ENCODE measurements at places on chromosomes 3 and 15. TPM values are rescaled to one million over a fixed set of nuclear protein-coding genes. Genes with fewer than 3 reads are reported as not detected.

DNA sequence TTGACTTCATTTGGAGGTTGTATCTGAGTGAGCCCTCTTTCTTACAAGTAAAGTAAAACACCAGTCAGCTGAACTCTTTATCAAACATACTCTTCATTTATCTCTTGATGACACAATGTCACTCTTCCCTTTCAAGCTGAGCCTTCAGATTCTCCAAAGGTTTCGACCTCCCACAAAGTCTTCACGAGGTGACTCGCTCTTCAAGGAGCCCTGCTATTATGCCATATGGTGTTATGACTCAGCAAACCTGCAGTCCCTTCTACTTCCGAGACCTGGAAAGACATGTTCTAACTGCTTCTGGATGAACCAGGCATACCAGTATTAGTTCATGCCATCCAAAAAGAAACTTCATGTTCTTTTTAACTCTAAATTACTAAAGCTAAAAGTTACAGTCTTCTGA, 23.1 kb downstream of the AADAC start:
- H3K4me3 ChIP-seq = no peak overlapping the region
- no peak overlapping the region for H3K27ac ChIP-seq
- no peaks in the 10 kb centered on the region for H3K27me3 ChIP-seq

GRCh38 chr3:99199021-99199420, 297.5 kb upstream of the DCBLD2 start:
- H3K4me3 ChIP-seq = no peak overlapping the region
- no peaks in the 10 kb centered on the region for H3K27me3 ChIP-seq
- DNase-seq = no peak
- no peak overlapping the region for H3K27ac ChIP-seq
- H3K4me1 ChIP-seq = no peaks in the 10 kb centered on the region

DNA sequence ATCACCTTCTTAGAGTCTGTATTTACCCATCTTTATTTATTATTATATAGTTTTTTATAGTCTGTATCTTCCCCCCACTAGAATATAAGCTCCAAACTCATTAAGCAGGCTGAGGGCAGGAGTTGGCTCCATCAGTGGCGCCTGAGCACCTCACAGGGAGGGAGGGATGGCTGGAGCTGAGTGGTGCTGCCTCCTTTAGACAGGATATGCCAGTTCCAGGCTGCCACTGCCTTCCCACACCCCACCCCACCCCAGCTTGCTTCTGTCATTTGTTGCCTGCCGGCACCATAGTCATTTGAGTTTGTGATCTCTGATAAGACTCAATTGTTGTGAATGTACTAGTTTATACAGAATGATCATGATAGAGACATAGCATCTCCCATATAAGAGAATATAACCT, 85.5 kb downstream of the KLHL25 start:
- H3K36me3 ChIP-seq = peaks cover 22% of the 10 kb centered on the region
- DNase-seq = no peak
- H3K27ac ChIP-seq = no peak overlapping the region
- no peak overlapping the region for H3K4me3 ChIP-seq
- H3K27me3 ChIP-seq = no peaks in the 10 kb centered on the region

DNA sequence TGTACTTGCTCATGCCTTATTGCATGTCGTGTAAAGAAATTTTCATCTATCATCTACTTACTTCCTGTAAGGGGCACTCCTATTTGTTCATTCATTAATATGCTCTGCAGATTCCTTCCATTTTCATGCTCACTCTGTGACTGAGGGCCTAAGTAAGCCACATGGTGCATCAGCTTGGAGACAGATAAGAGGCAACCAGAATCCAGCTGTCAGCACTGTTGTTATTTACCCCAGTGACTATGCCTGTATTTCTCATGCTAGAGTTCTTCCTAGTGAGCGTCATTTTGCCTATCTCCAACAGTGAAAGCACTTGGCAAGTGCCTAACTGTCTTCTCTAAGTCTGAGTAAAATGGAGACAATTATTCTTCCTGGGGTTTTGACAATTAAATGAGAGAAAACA, 124.8 kb upstream of the ABI3BP start:
- H3K27me3 ChIP-seq = no peaks in the 10 kb centered on the region
- H3K4me3 ChIP-seq = no peak overlapping the region
- H3K36me3 ChIP-seq = no peaks in the 10 kb centered on the region
- no peak overlapping the region for H3K27ac ChIP-seq

DNA sequence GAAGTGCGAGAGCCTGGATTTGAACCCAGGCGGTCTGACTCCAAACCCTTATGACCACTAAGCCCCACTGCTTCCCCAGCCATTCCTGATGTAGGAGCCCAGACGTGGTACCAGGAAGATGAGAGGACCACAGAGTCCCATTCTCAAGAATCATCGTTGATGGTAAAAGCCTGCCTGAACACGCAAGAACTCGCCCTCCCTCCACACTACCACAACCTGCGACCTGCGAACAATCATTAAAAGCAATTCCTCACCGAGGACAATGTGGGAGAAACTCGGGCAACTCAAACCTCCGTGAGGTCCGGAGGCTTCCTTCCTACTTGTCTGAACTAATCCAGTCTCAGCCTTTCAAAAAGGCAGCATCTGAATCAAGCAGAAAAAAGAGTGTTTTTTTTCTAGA, 10.3 kb downstream of the MAGI1 start:
- H3K4me1 ChIP-seq = peaks cover 9% of the 10 kb centered on the region
- no peak overlapping the region for H3K27ac ChIP-seq
- no peak for DNase-seq

GRCh38 chr15:42274702-42274989, 1.4 kb upstream of the TMEM87A start:
- peak overlapping the region; percentile 100 for H3K27ac ChIP-seq
- H3K36me3 ChIP-seq = peaks cover 15% of the 10 kb centered on the region
- H3K4me1 ChIP-seq = peaks cover 34% of the 10 kb centered on the region
- H3K27me3 ChIP-seq = no peaks in the 10 kb centered on the region
- H3K4me3 ChIP-seq = peak overlapping the region; percentile 65
- no peak for DNase-seq

GRCh38 chr15:81091889-81092558, 42.0 kb upstream of the CFAP161 start:
- no peaks in the 10 kb centered on the region for H3K36me3 ChIP-seq
- H3K4me3 ChIP-seq = no peak overlapping the region
- peaks cover 7% of the 10 kb centered on the region for H3K4me1 ChIP-seq
- peaks cover 3% of the 10 kb centered on the region for H3K27me3 ChIP-seq
- peak; percentile 69 for DNase-seq
- no peak overlapping the region for H3K27ac ChIP-seq

DNA sequence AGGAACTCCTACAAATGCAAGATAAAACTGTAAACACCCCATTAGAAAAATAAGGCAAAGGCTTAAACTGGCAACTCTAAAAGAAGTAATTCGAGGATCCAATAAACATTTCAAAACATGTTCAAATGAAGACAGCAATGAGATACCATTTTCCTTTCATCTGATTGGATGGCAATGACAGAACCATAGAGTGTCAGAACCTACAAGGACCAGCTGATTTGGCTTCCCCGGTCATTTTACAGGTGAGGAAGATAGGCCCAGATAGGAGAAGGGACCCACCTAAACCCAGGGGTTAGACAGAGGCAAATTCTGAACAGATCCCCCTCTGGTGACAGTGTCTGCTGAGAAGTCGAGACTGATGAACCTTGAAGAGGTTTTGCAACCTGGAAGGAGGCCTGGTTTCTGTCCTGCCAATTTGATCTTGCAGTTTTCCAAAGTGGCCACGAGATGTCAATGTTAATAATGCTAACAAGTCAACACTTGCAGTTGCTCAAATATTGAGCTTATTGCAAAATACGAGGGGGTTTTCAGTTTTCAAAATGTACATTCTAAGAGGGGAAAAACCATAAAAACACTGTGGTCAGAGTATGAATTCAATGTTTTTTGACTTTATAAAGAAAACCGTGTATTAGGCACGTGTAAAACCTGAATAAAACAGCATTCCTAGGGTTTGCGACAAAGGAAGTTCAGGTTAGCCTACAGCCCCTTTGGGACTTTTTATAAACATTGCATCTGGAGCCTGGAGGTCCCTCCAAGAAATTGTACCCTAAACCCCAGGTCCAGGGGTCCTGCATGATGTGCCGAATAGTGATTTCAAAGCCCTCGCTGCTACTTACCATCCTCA, 21.5 kb downstream of the CFAP161 start:
- no peak overlapping the region for H3K4me3 ChIP-seq
- no peaks in the 10 kb centered on the region for H3K36me3 ChIP-seq
- H3K4me1 ChIP-seq = peaks cover 21% of the 10 kb centered on the region
- H3K27ac ChIP-seq = no peak overlapping the region
- DNase-seq = peak; percentile 36

GRCh38 chr3:127867986-127868385, 45.7 kb upstream of the MGLL start:
- H3K27ac ChIP-seq = no peak overlapping the region
- H3K4me3 ChIP-seq = no peak overlapping the region
- DNase-seq = no peak
- no peaks in the 10 kb centered on the region for H3K36me3 ChIP-seq
- no peaks in the 10 kb centered on the region for H3K27me3 ChIP-seq

DNA sequence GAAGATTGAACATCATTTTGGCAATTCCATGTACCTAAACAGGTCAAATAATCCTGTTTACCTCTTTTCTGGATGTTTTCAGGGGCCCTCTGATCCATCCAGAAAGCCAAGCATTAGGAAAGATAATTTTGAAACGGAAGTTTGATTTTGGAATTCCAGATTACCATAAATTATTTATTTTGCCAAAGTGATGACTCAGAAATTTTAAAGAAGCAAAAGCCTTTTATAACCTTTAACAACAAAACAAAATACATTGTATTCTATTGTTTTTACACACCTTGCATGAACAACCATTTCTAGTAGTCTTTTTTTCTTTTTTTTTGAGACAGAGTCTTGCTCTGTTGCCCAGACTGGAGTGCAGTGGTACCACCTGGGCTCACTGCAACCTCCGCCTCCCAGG, 32.0 kb upstream of the INO80 start:
- DNase-seq = no peak
- H3K36me3 ChIP-seq = no peaks in the 10 kb centered on the region
- no peak overlapping the region for H3K4me3 ChIP-seq
- no peaks in the 10 kb centered on the region for H3K27me3 ChIP-seq
- peaks cover 5% of the 10 kb centered on the region for H3K4me1 ChIP-seq
- no peak overlapping the region for H3K27ac ChIP-seq

- no peak overlapping the region for H3K4me3 ChIP-seq
- no peaks in the 10 kb centered on the region for H3K36me3 ChIP-seq
- H3K27me3 ChIP-seq = no peaks in the 10 kb centered on the region
- H3K4me1 ChIP-seq = peaks cover 30% of the 10 kb centered on the region
- H3K27ac ChIP-seq = no peak overlapping the region
Measured at GRCh38 chr15:58329211-58329610, 102.6 kb upstream of the LIPC start.

- DNase-seq = no peak
- H3K27me3 ChIP-seq = no peaks in the 10 kb centered on the region
- H3K4me3 ChIP-seq = no peak overlapping the region
Measured at GRCh38 chr3:125003369-125003853, 52.4 kb downstream of the HEG1 start.

GRCh38 chr15:63915209-63915872, 81.6 kb upstream of the HERC1 start:
- H3K27me3 ChIP-seq = no peaks in the 10 kb centered on the region
- peaks cover 13% of the 10 kb centered on the region for H3K4me1 ChIP-seq
- no peaks in the 10 kb centered on the region for H3K36me3 ChIP-seq
- no peak for DNase-seq
- H3K27ac ChIP-seq = no peak overlapping the region

DNA sequence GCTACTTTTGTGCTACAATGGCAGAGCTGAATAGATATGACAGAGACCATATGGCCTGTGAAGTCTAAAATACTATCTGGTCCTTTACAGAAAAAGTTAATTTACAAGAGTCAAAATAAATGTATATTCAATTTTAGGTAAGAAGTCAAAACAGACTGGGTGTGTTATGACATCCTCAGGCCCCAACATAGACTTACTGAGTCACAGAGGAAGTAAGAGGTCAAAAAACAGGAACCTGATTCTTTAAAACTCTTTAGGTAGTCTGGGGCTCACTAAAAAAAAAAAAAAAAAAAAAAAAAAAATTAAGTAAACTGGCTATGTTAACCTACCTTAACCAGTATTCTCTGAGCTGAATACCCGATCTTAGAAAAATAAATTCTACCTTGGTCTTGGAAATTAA, 13.1 kb downstream of the DNAAF4 start:
- H3K36me3 ChIP-seq = peaks cover 9% of the 10 kb centered on the region
- H3K4me1 ChIP-seq = peaks cover 6% of the 10 kb centered on the region
- DNase-seq = no peak
- H3K27ac ChIP-seq = no peak overlapping the region

DNA sequence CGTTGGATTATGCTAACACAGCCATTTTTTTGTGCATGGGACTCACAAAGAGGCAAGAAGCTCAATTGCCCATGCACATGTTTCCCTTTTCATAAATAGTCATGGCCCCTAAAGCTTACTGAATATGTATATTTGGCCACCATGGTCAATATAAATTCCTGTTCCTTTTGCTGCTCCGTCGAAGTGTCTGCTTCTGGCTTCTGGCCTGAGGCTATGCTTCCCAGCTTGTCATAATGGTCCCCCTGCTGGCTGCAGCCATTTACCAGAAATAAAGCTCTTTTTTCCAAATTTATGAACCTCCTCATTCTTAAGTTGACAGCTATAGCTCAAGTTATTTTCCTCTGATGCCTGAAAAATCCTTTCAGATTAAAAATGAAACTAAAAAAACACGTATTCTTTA, 602.1 kb downstream of the VGLL3 start:
- DNase-seq = no peak
- no peaks in the 10 kb centered on the region for H3K27me3 ChIP-seq
- H3K4me1 ChIP-seq = no peaks in the 10 kb centered on the region
- H3K36me3 ChIP-seq = no peaks in the 10 kb centered on the region
- no peak overlapping the region for H3K27ac ChIP-seq

DNA sequence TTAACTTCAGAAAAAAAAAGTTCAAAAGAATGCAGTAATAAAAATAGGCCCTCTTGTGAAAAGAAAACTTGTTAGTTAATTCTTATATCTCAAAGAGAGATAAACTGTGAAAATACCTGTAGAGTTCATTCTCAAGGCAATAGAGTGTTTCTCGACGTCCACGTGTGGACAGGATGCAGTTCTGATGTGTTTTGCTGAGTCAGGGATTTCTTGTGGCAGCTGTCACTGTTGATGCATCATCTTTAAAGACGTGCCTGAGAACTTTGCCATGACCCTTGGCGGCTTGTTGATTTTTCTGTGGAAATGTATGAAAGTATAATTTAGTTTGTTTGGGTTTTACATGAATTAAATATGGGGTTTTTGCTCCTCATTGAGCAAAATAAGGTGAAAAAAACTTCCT, 702.2 kb downstream of the NLGN1 start:
- H3K36me3 ChIP-seq = no peaks in the 10 kb centered on the region
- H3K27ac ChIP-seq = no peak overlapping the region
- H3K27me3 ChIP-seq = no peaks in the 10 kb centered on the region
- no peak overlapping the region for H3K4me3 ChIP-seq
- H3K4me1 ChIP-seq = no peaks in the 10 kb centered on the region

GRCh38 chr3:68817243-68817642, 115.1 kb downstream of the TAFA4 start:
- H3K4me1 ChIP-seq = no peaks in the 10 kb centered on the region
- H3K27ac ChIP-seq = no peak overlapping the region
- no peak overlapping the region for H3K4me3 ChIP-seq
- no peaks in the 10 kb centered on the region for H3K36me3 ChIP-seq
- H3K27me3 ChIP-seq = no peaks in the 10 kb centered on the region
- DNase-seq = no peak

- H3K4me3 ChIP-seq = peak overlapping the region; percentile 60
- H3K36me3 ChIP-seq = peaks cover 53% of the 10 kb centered on the region
- H3K27ac ChIP-seq = peak overlapping the region; percentile 92
- peaks cover 34% of the 10 kb centered on the region for H3K4me1 ChIP-seq
Measured at GRCh38 chr3:48472673-48472922, 26.1 kb downstream of the ATRIP start.

HIGD2B gene
- not detected for polyA plus RNA-seq

CMTM7 gene
- polyA plus RNA-seq = 7.4 TPM

RGMA gene
- 8.0 TPM for polyA plus RNA-seq

CPN2 gene
- not detected for polyA plus RNA-seq

CDC25A gene
- 2.6 TPM for polyA plus RNA-seq

BFSP2 gene
- 0.68 TPM for polyA plus RNA-seq

PLA2G4D gene
- 0.18 TPM for polyA plus RNA-seq

CYP19A1 gene
- polyA plus RNA-seq = 0.35 TPM
